BE2C (cell line): ENCODE measurements at places on chromosomes 2 and 18.

GRCh38 chr2:194545978-194546377, 1111.0 kb upstream of the SLC39A10 start:
- DNase-seq: no peak

- DNase-seq: no peak
Measured at GRCh38 chr18:54950221-54950620, 9.0 kb downstream of the CCDC68 start.

- DNase-seq: no peak
Measured at GRCh38 chr18:77079954-77080682, 52.5 kb downstream of the MBP start.

GRCh38 chr2:54212456-54212855, 43.6 kb downstream of the TSPYL6 start:
- DNase-seq: no peak

DNA sequence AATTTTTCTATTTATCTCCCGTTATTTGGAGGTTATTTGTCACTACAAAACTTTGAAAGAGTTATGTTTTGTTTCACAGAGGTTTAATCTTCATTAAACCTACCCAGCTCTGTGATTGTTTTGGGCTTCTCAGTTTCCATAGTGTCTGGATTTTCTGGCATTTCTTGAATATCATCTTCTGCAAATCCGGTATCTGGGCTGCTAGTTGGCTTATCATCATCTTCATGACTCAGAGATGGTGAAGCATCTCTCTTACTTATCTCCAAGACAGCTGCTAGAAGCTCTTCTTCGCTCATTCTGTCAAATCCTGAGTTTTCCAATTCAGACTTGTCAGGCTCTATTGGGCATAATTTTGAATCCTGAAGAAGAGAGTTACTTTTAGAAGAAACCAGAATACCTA, 55.6 kb downstream of the VIL1 start:
- DNase-seq: no peak

- no peak for DNase-seq
Measured at GRCh38 chr2:169139145-169139544, 69.8 kb downstream of the DHRS9 start.

GRCh38 chr2:70121627-70122372, 34.5 kb downstream of the PCBP1 start:
- DNase-seq: no peak

DNA sequence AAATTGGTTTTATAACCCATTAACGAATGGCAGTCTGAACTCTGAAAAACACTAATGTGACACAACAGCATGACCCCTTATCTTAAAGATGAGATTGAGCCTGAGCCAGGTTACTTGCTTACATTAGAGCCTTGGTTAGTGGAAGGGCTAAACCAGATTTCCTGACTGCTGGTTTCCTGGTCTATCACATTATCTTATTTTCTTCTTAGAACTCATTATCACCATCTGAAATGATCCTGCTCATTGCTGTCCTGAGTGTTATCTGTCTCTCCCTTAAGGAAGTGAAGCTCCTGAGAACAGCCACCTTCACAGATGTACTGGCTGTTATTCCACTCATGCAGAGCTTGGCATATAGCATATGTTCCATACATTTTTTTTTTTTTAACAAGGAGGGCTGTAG, 9.0 kb upstream of the NRP2 start:
- no peak for DNase-seq
